LHCN-M2 (cell line): ENCODE measurements at places on chromosomes 2 and 18. TPM values are rescaled to one million over a fixed set of nuclear protein-coding genes. Genes with fewer than 3 reads are reported as not detected.

The EPAS1 gene
- 9.7 and 14.8 TPM in 2 replicates for total RNA-seq

GRCh38 chr2:103605071-103605780 lies 843.4 kb downstream of the TMEM182 start:
- DNase-seq = no peak

The AGXT gene
- total RNA-seq = not detected in 2 replicates

The LCT gene
- 0.06 TPM in 1 of 2 replicates, not detected in the other for total RNA-seq

GRCh38 chr2:74198023-74198460 lies 373 bp upstream of the MTHFD2 start:
- DNase-seq = no peak

- DNase-seq = no peak
Measured at GRCh38 chr2:3107567-3107966, 270.1 kb downstream of the EIPR1 start.

DNA sequence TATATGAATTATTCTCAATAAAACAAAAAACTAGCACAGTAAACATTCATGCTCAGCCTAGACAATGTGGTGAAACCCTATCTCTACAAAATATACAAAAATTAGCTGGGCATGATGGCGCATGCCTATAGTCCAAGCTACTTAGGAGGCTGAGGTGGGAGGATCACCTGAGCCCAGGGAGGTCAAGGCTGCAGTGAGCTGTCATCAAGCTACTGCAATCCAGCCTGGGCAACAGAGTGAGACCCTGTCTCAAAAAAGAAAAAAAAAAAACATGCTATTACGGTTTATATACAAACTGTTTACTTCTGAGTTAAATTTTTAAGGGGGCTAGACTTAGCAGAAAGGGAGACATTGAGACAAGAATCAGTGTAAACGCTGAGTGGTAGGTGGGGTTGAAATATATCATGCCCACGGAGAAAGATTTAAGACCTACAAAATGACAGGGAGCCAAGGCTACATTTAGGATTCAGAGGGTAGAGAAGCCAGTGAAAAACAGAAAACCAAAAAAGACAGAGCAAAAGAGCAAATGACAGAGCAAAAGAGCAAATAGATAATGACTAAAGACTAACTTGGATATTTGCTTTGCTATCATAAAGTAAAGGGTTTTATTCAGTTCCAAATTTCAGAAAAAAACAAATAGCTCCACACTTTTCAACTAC lies 7.5 kb downstream of the TTC32 start:
- no peak for DNase-seq

DNA sequence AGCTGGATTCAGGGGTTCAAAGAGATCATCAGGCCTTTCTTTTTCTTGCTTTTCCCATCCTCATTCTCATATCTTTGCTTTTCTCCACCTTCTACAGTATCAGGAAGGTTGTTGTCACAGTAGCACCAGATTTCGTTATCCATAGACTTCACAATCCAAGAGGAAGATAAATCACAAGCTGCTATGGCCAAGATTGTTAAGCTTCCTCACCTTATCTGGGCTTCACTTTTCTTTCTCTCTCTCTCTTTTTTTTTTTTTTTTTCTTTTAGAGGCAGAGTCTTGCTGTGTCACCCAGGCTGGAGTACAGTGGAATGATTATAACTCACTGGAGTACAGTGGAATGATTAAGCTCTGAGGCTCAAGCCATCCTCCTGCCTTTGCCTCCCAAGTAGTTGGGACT lies 93.5 kb downstream of the TTC27 start:
- DNase-seq = no peak

The MAP3K19 gene
- total RNA-seq = not detected in 2 replicates

DNA sequence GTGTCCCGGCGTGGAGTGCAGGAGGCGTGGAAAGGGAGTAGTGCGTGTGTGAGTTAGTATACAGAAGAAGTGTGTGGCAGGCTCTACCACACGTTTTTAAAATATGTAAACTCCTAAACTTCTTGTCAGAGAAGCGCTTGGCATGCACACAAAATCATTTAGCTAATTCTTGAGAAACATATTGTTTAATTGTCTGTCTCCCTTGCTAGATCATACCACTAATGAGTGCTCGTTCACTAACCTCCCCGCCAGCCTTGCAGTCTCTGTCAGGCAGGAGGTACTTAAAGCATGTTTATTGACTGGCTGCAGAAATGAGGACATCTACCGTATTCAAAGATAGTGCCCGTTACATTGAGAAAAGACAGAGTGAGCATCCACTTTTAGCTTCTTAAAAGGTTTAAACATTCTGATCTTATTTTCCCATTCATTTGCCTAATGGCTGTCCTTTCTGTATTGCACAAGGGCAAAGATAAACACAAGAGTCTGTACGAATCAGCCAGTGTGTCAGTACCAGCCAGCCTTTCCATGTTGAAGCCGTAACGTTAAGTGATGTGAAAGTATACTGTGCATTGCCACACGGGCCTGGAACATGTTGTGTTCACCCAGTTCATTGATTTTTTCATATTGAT lies 41.4 kb downstream of the TRAPPC12 start:
- DNase-seq = peak; percentile 21

DNA sequence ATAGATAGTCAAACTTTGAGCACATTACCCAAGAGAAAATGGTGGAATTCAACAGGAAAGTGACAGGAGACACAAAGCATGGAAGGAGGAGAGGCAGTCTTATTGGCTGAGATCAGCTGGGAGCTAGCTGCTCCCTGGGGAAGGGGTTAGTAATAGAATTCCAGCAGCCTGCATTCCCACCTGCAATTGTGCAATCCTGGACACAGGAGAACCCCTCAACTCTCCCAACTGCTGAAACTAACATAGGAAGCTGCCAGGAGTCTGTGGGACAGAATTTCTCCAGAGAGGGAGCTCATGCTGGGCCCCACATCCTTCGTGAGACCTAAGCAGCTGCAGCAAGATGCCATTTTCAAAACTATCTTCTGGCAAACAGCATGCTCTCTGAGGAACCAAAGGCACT lies 69.8 kb upstream of the ACVR1C start:
- peak; percentile 60 for DNase-seq

GRCh38 chr2:109282865-109283264 lies 153.9 kb downstream of the SH3RF3 start:
- no peak for DNase-seq

The IL1RL2 gene
- 0.57 and 1.2 TPM in 2 replicates for total RNA-seq

- DNase-seq = no peak
Measured at GRCh38 chr2:139721411-139721995, 941.3 kb upstream of the NXPH2 start.

DNA sequence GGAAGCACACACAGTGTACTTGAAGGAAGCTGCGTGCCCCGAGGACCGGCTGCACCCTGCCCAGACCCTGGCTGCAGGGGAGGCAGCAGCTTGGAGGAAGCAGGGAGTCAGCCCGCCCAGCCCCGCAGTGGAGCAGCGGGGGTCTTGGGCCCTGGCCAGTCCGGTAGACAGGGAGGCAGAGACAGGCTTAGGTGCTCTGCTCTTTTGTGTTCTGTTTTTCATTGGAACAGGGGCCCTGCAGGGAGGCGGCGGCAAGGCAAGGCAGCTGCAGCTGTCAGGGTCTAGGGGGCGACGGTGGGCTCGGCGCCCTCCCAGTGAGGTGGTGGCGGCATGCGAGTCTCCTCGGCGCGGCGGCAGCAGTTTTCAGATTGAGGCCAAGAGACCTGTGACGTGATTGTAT lies 53.3 kb upstream of the TFCP2L1 start:
- no peak for DNase-seq

- peak; percentile 31 for DNase-seq
Measured at GRCh38 chr2:160076241-160076640, 13.8 kb upstream of the PLA2R1 start.

The TACR1 gene
- total RNA-seq = not detected in 2 replicates

DNA sequence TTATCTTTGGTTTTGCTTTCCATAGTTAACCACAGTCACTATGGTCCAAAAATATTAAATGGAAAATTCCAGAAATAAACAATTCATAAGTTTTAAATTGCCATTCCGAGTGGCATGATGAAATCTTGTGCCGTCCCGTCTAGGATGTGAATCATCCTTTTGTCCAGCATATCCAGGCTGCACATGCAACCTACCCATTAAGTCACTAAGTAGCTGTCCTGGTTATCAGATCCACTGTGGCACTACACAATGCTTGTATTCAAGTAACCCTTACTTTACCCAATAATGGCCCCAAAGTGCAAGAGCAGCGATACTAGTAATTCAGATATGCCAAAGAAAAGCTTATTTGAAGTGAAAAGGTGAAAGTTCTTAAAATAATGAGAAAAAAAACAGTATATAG lies 10.7 kb downstream of the USP34 start:
- DNase-seq = peak; percentile 64

The RAD51AP2 gene
- total RNA-seq = under 0.01 TPM in 1 of 2 replicates, not detected in the other

- no peak for DNase-seq
Measured at GRCh38 chr18:63079114-63079513, 240.5 kb downstream of the BCL2 start.

- DNase-seq = no peak
Measured at GRCh38 chr2:29106256-29106655, 9.0 kb upstream of the CLIP4 start.

GRCh38 chr2:202375609-202376408 lies at the start of gene BMPR2:
BMPR2 (plus strand) TSS chr2:202376327; CDS start chr2:202377475, 1,148 bp downstream.
- DNase-seq = peak; percentile 87

The ALLC gene
- not detected in 2 replicates for total RNA-seq

DNA sequence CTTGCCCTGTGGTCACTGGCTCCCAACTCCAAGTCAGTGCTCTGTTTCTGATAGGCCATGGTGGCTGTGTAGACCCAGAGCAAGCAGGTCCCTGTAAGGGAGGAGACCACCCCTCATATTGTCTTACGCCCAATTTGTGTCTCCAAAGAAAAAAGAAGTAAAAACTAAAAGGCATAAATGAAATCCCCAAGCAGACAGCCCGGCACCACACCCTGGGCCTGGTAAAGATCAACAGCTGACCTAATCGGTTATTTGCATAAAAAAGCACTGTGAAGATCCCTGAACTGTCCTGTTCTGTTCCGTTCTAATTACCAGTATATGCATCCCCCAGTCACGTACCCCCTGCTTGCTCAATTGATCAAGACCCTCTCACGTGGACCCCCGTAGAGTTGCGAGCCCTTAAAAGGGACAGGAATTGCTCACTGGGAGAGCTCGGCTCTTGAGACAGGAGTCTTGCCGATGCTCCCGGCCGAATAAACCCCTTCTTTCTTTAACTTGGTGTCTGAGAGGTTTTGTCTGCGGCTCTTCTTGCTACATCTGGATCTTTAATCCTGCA lies 364.1 kb upstream of the HS6ST1 start:
- no peak for DNase-seq

DNA sequence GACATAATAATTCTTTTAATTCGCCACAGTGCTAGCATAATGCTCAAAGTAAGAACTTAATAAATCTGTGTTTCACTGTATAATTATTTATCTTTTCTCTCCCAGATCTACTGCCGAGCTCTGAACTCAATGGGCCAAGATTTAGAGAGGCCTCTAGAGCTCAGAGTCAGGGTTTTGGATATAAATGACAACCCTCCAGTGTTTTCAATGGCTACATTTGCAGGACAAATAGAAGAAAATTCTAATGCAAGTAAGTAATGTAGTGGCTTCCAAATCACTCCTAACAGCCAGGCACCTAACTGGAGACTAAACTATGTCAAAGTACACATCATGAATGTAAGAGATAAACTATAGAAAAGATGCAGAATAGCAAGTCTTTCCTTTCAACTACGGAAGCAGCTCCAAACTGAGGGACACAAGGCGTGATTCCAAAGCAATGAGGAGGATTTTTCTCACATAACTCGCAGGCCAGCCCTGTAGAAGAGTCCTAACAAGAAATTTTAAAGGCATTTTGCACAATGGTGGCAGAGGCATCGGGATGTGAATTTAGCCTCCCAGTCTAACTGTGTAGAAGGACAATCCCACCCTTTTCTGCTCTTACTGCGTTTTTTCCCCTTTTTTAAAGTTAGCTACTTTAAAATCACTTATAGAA lies 12.0 kb downstream of the DSG1 start:
- no peak for DNase-seq

DNA sequence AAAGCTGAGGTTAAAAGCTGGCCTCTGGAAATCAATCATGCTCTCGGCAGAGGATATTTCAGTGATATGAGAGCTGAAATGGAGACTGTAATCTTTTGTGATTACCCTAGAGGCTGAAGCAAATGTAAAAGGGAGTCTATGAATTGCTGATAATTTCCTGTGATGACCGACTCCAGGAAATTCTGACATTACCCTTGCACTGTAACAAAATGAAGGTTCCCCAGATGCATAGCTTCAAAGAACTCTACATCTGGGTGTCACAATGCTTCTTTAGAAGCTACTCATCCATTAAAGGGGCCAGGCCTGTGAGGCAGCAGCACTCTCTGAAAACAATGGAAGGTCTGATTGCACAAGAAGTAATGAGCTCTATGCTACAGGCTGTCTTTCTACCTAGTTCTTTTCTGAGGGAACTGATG lies 268.2 kb upstream of the SESTD1 start:
- DNase-seq = no peak

GRCh38 chr2:77008853-77009252 lies 513.3 kb downstream of the LRRTM4 start:
- DNase-seq = no peak

The CCL20 gene
- 1.3 and 2.3 TPM in 2 replicates for total RNA-seq

The KRTCAP3 gene
- 0.46 TPM in 1 of 2 replicates, not detected in the other for total RNA-seq

DNA sequence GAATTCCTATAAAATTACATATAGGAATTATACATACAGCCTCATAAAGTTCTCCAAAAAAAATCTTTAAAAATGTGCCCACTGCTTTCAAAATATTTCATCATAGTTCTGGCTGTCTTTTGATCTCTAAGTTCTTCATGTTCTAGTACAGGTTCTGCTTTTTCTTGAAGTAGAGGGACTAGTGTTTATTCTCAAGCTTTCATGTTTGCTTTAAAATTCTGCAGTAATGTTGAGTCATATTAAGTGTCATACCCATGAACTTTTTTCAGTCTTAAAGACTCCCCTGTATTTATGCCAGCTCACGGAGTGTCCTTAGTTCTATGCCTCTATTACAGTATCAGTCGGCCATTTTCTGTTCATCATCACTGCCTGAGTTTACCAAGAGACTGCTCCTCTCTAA lies 54.8 kb upstream of the CCDC141 start:
- DNase-seq = peak; percentile 81

GRCh38 chr2:220458051-220458450 lies 830.6 kb downstream of the SLC4A3 start:
- DNase-seq = no peak

The CDH7 gene
- total RNA-seq = not detected in 2 replicates

- no peak for DNase-seq
Measured at GRCh38 chr18:28716338-28716737, 539.4 kb upstream of the CDH2 start.

- no peak for DNase-seq
Measured at GRCh38 chr2:64277101-64277849, 133.1 kb upstream of the PELI1 start.

DNA sequence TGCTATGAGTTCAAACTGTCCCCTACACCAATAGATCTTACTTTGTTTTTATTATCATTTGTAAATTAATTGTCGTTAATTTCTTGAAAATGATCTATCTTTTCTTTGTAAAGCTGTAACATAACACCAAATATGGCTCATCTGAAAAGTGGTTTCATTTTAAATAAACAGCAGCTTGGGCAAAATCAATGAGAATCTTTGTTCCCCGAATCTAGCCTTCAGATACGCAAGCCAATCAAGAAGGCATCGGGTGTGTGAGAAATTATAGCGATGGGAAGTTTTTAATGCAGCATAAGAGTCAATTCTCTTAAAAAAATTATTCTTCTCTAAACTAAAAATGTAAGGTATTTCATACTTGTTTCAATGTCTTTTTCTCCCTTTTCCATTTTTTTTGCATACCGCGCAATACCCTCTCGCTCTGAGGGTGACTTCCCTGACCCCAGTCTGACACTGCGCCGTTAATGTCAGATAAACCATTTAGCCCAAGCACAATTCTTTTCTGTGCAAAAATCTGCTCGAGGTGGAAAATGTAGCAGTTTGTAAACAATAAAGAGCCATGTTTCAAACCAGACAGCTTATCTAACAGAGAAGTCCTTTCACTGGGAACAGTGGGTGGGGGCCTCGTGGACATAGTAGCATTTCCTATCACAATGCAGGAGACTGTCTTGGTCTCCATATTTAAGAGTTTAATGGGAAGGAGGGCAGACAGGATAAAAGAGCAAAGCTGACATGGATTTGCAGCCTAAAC lies 129.4 kb downstream of the TCF4 start:
- no peak for DNase-seq
